NCI-H1105 treated with DMSO at 0.1 percent for 48 hours (cell line): ENCODE measurements at places on chromosomes 7 and 10.

DNA sequence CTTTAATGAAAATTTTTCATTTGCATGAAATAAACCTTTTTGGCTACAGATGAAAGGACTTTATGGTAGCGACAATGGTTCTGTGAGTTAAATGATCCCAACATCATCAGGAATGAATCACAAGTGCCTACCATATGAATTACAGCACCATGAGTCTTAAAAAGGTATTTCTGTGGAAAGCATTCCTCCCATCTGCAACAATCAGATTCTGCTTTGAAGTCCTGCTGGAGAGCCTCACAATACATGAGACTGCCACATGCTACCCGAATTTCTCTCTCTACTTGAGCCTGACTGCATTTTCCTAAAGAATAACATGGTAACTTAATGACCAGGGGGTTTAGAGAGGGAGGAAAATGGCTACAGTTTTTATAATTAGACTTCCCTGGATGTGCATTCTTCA, 190.3 kb downstream of the TWIST1 start:
- DNase-seq: no peak

DNA sequence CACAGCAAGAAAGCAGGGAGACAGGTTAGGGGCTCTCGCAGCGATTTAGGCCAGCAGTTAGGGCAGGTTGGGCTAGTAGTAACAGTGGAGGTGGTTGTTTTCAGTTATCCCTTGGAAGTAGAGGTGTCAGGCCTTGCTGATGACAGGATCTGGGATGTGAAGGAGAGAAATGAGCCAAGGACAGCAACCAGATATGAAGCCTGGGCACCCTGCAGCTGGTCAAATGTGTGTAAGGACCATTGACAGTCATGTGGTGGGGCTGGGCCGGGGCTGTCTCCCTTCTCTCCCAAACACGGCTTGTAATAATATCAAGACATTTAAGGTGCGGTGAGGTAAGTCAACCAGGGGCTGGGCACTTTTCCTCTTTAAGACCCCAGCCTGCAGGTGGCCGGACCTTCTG, 112.5 kb upstream of the IGFBP3 start:
- DNase-seq: no peak

- DNase-seq: no peak
Measured at GRCh38 chr7:1895664-1896515, 225.8 kb downstream of the ELFN1 start.

DNA sequence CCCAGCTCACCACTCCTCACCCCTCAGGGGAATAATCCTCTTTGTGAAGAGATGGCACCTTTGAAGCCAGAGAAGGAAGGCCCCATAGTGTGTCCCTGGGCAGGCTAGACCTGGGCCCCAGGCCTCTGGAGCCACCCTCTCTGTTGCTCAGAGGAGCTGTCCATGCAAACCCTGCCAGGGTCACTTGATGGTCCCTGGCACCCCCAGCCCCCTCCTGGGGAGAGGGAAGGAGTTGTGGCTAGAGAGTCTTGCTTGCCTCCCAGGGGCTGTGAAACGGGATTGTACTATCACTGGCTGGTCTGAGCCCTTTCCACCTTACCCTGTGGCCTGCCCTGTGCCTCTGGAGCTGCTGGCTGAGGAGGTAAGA, 5.8 kb downstream of the GHRHR start:
- DNase-seq: no peak

GRCh38 chr7:19116121-19117090, 1.0 kb downstream of the TWIST1 start:
- peak; percentile 20 for DNase-seq

DNA sequence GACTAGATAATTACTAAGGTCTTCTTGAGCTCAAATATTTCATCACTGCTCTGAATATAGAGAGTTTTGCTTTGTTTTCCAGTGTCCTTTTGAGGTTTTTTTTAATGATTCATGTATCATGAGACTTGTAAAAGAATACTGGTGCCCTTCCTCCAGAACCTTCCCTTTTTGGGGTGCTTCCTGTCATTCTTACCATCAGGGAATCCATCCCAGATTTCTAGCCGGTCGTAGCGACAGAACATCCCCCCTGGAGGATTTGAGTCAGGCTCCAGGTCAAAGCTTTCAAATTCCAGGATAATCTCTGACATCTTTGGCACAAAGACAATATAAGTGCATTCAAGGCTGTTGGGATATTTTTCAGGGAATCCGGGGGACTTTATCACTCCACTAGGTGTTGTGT, 71.0 kb downstream of the NRP1 start:
- no peak for DNase-seq

DNA sequence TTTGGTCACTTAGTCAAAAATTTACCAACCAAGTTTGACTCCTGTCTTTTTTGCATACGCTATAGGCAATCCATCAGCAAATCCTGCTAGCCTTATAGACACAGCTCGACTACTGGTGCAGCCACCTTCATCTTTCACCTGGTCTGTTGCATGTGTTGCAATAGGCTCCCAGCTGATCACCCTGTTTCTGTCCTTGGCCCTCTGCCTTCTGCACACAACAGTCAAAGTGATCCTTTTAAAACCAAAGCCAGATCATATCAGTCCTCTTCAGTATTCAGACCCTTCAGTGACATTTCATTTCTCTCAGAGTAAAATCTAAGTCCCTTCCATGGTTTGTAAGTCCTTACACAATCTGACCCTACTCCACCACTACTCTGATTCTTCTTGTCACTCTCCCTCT, 10.9 kb upstream of the CDK6 start:
- DNase-seq: no peak

GRCh38 chr7:1090236-1090635, 2.3 kb downstream of the GPER1 start:
- DNase-seq: no peak

GRCh38 chr7:108202743-108203142, 72.6 kb upstream of the LAMB4 start:
- no peak for DNase-seq

GRCh38 chr7:50204581-50204980, 99.9 kb upstream of the IKZF1 start:
- DNase-seq: no peak

DNA sequence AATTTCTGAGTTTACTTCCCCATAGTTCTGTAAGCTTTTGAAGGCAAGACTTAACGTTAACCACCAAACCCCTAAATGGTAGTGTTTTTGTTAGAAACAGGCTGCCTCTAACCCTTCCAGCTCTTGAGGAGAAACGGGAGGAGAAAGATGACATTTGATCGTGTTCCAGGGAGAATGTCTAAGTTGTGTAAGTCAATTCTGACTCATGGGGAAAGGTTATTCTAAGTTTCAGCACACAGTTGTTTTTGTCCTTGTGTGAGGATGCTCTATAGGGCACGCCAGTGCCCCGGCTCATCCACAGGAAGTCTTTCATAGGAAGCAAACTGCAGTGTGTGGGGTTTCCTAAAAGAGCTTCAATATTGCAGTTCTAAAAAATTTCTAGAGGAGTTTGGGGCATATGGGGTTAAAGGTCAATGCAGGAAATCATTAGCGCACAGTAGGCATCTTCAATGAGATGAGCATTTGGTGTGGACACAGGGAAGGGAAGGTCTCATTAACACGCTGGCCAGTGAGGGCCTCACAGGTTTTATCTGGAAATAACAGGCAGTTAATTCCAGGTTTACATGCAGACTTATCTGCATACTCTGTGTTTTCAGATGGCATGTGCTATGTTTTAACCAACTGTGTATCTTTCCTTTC, 638.2 kb upstream of the IGFBP3 start:
- no peak for DNase-seq

GRCh38 chr10:14761372-14761771, 13.3 kb downstream of the FAM107B start:
- DNase-seq: no peak

GRCh38 chr10:96661632-96662031, 58.7 kb downstream of the PIK3AP1 start:
- DNase-seq: no peak

DNA sequence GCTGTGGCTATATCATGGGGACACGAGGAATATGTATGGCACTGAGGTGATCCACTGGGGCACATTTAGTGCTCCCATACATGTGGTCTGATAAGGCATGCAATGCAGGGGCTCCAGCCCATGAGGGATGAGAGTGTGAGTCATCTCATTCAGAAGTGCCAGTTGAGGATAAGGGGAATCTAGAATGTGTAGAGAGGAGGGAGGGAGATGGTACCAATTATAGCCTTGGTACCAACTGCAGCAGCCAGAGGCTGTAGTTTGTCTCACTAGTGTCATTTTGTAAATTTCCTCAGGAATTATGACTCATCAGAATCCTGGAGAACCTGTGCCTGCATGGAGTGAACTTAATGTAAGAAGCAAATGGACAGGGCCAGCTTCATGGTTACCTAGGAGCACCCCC, 46.2 kb downstream of the LAMB4 start:
- DNase-seq: no peak

GRCh38 chr10:127492607-127493250, 56.4 kb upstream of the NPS start:
- no peak for DNase-seq

- DNase-seq: no peak
Measured at GRCh38 chr10:75466886-75467285, 35.5 kb downstream of the LRMDA start.

GRCh38 chr10:111018021-111018420, 58.8 kb upstream of the ADRA2A start:
- DNase-seq: no peak

DNA sequence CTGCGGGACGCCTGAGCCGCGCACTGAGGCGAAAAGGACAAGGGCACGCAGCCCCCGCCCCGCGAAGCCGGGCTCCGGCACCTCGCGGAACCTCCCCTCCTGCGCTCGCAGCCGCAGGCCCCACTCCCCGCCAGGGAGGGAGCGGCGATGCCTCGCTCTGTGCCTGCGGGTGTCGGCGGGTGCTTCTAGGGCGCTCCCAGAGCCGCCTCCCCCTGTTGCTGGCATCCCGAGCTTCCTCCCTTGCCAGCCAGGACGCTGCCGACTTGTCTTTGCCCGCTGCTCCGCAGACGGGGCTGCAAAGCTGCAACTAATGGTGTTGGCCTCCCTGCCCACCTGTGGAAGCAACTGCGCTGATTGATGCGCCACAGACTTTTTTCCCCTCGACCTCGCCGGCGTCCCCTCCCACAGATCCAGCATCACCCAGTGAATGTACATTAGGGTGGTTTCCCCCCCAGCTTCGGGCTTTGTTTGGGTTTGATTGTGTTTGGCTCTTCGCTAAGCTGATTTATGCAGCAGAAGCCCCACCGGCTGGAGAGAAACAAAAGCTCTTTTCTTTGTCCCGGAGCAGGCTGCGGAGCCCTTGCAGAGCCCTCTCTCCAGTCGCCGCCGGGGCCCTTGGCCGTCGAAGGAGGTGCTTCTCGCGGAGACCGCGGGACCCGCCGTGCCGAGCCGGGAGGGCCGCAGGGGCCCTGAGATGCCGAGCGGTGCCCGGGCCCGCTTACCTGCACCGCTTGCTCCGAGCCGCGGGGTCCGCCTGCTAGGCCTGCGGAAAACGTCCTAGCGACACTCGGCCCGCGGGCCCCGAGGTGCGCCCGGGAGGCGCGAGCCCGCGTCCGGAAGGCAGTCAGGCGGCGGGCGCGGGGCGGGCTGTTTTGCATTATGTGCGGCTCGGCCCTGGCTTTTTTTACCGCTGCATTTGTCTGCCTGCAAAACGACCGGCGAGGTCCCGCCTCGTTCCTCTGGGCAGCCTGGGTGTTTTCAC, 519 bp downstream of the ITGB8 start:
- DNase-seq: peak; percentile 74

DNA sequence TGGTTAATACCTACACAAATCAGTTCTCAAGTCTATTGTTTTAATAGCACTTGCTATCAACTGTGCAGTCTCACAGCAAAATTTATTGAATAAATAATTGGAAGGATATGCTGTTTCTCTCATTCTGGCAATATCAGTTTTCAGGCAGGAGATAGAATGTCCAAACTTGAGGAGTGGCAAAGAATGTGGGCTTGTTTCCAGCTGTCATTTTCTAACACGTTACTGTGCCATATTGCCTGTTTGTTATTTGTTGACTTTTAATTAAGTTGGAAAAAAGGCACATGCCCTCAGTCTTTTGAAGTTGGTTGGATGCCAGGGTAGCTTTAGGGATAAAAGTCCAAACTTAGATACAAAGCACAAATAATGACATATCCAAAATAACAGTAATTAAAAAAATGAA, 52.2 kb downstream of the MAGI2 start:
- peak; percentile 19 for DNase-seq

DNA sequence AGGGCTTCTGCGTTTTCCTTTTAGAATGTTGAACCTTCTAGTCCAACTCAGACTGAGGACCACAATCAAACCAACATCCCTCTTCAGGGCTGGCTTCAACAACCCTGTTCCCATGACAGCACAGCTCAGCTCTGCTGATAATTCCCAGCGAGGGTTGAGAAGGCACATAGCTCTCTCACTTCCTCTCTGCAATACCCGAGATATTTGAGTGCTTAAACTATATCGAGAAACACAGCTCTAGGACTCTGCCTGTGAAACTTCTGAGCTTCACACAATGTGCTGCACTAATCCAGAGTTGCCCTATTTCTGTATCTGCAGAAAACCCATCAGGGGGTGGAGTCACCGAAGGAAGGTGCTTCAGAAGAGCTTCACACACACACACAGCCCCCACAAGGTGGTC, 1.6 kb upstream of the ADARB2 start:
- no peak for DNase-seq
